ENCODE measurements at places on chromosomes 1 and 21. TPM values are rescaled to one million over a fixed set of nuclear protein-coding genes. Genes with fewer than 3 reads are reported as not detected.

DNA sequence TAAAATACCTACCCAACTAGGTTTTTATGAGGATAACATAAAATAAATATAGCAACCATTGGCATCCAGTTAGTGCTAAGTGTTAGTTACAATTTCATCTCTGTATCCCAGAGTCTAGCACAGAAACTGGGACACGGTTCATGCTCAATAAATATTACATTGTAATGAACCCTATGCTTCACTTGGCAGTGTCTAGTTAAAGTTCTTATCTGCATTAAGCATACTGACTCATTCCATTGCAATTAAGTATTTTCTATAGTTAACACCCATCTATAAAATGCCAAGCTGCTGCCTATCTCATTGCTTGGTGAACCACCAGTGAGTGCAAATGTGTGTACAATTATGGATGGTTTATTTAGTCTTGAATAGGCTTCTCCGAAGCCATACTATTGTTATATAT lies 15.2 kb downstream of the CHML start:
- ATAC-seq = no peak

GRCh38 chr1:20233394-20233793 lies 47.1 kb upstream of the PLA2G2C start:
- peak; percentile 51 for ATAC-seq

DNA sequence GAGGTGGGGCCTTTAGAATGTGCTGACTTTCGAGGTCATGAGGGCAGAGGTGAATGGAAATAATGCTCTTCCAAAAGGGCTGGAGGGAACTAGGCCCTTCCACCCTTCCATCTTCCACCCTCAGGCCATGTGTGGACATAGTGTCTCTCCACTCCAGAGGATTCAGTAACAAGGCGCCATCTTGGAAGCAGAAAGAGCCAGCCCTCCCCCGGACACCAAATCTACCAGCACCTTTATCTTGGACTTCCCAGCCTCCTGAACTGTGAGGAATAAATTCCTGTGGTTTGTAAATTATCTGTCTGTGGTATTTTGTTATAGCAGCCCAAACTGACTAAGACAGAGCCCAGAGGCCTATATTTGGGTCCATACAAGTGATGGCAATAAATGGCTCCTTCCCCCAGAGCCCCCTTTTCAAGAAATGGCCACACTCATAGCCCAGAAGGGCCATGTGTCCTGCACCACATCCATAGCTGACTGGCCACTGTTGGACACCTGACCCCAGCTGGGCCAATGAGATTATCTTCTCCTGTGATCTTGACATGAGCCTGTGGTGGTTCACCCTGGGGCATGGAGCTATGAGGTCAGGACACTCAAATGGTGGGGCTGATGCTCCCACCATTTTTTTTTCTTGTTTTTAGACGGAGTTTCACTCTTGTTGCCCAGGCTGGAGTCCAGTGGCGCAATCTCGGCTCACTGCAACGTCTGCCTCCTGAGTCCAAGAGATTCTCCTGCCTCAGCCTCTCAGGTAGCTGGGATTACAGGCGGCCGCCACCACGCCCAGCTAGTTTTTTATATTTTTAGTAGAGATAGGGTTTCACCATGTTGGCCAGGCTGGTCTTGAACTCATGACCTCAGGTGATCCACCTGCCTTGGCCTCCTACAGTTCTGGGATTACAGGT lies 114.9 kb downstream of the RRAGC start:
- no peak for ATAC-seq

DNA sequence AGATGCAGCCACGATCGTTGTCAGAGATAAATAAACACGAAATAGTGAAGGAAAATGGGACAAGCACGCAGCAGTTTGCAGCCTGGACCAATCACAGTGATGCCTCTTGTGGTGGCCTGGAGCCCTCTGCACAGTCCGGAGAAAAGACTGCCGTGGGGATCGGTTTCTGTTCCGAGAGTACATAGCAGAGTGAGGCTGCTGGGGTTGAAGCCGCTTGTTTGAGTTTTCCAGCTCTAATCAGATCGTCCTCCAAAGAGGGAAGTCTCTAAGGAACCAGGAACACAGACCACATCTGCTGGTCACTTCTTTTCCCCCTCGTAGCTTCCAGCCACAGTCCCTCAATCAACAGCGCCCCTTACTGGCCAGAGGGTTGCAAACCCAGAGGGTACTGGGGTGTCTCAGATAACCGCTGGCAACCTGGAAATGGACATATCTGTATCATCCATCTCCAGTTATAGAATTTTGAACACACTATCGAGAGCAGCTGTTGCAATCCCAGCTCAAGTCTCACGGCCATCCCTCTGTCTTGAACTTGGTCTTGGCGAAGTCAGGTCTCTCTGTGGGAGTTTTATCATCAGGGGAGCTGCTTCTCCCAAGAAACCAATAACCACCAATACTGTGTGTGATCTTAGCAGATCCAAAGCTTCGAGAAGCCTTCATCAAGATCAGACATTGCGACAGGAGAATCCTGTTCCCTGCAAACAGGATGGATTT lies 57.4 kb downstream of the OLIG1 start:
- peak; percentile 84 for ATAC-seq

DNA sequence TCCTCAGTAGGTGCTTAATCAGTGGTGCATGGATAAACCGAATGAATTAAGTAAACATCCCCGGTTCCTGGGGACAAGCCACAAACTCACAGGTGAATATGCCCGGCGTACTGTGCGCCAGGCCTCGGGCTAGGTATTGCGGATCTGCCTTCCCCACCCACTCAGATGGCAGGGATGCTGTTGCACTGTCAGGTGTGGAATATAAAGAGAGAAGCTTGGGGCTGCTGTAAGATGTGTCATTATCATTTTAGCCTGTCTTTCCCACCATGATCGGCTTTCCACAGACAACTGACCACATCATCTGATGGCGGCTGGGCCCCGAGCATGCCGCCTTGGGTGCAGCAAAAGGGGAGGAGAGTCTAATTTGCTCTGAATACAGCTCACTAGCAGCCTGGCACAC lies 45.4 kb upstream of the LRP8 start:
- no peak for ATAC-seq

DNA sequence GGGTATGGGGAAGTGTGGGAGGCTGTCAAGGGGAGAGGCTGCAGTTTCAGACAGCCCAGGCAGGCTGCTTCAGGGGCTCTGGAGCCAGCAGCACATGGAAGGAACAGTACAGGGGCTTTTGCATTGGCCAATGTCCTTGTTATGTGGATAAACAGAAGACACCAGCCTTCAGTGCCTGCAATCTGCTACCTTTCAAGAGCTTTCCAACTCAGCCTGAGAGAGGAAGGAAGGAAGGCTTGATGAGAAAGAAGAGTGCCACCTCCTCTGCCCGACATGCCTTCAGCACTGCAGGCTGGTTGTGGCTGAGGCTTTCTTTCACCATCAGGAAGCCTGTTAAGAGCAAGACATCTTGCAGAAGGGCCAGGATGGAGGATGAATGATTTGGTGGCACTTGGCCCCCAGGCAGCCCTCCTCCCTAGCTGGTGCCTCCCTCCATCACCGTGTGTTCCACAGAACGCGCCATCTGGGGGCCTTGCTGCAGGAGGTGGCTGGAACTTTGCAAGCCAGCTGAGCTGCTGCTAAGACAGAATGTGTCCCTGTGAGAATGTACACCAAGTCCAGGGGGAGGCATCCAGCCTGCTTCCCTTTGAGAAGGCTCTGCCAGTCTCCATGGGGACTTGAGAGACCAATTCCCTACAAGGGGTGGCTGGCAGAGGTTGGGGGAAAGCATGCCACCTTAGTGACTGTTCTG lies 372.4 kb upstream of the PROX1 start:
- ATAC-seq = no peak

GRCh38 chr1:16440131-16440469 lies 424 bp upstream of the NECAP2 start:
- peak; percentile 8 for ATAC-seq

DNA sequence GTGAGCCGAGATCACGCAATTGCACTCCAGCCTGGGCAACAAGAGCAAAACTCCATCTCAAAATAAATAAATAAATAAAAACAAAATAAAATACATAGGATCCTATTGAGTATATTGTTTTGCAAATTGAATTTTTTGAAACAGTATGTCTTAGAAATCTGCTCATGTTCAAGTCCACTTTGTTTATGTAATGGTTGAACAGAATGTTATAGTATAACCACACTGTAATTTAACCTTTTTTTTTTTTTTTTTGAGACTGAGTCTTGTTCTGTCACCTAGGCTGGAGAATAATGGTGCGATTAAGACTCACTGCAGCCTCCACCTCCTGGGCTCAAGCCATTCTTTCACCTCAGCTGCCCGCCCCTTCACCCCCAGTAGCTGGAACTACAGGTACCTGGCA lies 31.4 kb downstream of the PARK7 start:
- no peak for ATAC-seq

DNA sequence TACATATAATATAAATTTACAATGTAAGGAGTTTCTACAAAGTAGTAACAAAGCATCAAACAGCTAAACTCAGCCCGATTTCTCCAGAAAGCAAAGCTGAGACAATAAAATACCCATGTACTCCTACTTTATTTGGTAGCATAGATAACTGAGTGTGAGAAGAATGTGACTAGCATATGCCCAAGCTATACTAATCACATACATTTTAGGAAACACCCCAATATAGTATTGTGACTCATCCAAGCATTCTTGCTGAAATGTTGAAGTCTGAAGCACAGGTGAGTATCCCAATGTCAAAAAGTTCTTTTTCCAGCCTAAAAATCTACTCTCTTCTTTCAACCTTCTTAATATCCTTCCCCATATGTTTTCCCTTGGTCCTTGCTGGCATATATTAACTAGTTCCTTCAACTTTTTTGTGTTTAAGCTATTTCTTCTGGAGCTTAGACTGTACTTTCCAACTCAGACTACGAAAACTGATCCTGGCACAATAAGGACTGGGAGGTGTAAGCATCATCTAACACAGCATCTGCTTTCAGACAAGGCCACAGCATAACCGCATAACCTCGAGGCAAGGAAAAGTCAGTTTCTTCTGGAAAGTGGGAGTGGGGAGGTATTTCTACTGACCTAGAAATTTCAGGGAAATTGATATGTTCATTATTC lies 163.0 kb upstream of the RNPC3 start:
- ATAC-seq = peak; percentile 63

DNA sequence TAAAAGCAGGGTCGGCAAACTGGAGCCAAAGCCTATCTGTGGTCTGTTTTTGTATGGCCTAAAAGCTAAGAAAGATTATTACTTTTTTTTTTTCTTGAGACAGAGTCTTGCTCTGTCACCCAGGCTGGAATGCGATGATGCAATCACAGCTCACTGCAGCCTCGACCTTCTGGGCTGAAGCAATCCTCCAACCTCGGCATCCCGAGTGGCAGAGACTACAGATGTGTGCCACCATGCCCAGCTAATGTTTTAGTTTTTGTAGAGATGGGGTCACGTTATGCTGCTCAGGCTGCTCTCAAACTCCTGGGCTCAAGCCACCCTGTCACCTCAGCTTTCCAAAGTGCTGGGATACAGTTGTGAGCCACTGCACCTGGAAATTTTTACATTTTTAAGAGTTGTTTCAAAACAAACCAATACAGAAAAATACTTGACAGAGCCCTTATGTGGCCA lies 6.5 kb upstream of the GLRX2 start:
- ATAC-seq = no peak

DNA sequence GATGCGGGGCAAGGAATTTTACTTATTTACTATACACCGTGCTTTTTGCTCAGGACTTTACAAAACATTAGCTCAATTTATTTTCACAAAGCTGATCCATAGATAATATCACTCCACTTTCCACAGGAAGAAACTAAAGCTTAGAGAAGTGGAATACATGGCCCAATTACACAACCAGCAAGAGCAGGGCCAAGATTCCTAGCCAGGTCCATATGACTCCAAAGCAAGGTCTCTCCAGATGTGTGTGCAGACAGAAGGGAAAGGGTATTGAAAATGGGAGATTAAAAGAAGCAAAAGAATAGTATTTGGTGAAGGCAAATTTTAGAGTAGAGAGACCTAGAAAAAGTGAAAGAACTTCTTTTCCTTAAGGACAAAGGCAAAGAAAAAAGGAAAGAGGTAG lies 30.4 kb downstream of the RGS8 start:
- ATAC-seq = no peak

GRCh38 chr1:172380441-172381244 lies 39.8 kb upstream of the C1orf105 start:
- ATAC-seq = peak; percentile 98

DNA sequence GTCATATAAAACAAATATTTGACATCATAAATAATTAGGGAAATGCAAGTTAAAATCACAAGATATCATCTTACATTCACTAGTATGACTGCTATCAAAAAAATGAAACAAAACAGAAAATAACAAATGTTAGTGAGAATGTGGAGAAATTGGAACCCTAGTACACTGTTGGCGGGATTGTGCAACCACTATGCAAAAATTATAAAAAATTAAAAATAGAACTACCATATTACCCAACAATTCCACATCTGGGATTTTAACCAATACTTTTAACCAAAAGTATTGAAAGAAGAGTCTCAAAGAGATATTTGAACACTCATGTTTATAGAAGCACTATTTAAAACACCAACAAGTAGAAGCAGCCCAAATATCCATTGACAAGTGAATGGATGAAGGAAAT lies 797.2 kb upstream of the ADAMTS5 start:
- ATAC-seq = no peak

DNA sequence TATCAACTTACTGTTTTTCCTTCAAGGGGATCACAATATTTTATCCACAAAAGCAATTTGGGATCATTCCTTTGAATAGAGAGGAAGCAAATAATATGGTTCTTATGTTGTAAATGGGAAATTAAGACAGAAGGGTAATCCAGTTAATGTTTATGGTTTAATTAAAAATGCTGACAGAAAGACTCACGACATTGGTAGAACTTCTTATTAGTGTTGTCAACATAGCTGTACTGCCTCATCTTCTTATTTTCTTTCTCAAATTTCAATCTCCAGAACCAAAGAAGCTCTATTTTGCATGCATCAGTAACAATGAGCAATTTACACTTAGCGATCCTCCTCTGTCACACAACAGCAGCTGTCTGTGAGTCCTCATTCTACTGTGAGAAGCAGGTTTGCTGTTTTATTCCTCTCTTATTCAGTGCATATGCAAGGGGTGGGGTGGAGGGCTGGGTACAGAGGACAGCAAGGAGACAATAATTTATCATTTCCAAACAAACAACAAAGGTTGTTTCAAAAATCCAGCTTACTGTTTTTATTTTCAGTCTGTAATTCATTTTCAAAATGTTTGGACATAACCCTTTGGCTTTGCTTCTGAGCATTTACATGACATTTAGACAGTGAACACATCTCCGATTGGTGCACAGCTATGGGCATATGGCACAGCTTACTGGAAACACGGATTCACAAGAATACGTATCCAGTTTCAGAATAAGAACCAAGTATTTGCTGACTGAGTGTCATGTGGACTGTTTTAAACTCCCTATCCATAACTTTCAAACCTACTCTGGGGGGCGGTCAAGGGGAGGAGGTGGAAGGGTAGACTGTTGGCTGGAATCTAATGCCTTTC lies 335.9 kb downstream of the RGS7 start:
- ATAC-seq = no peak

AGPAT3 gene
- total RNA-seq = 44.8 TPM

P3R3URF gene
- not detected for total RNA-seq

LHX8 gene
- total RNA-seq = not detected

PPP1R12B gene
- 21.6 TPM for total RNA-seq
